ENCODE measurements at places on chromosomes 7 and 10. TPM values are rescaled to one million over a fixed set of nuclear protein-coding genes. Genes with fewer than 3 reads are reported as not detected.
A peak's percentile ranks its signal among the peaks of the same experiment; 100 is the strongest.

DNA sequence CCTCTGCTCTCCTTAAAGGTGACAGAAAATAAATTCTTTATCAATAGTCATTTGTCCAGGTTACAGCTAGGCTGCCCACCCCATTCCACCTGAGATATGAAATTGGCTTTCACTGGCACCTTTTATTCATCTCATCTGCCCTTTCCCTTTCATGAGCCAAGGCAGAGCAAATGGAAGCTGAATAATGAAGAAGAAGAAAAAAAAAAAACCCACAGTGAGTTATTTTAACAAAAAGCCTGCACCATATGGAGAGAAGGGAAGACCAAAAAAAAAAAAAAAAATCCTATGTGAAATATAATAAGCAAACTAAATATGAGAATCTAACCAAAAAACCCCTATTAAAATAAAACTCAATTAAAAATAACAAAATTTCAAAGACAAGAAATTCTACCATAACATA, 59.2 kb downstream of the CHCHD3 start:
- peaks cover 20% of the 10 kb centered on the region for H3K36me3 ChIP-seq
- H3K4me3 ChIP-seq: no peak overlapping the region
- no peak overlapping the region for H3K27ac ChIP-seq
- no peaks in the 10 kb centered on the region for H3K27me3 ChIP-seq
- DNase-seq: no peak

The PRPF18 gene
- total RNA-seq: 29.2 TPM

The CTAGE4 gene
- total RNA-seq: 1.4 TPM

The FBXL13 gene
- 0.17 TPM for total RNA-seq

The PHKG1 gene
- 2.5 TPM for total RNA-seq

DNA sequence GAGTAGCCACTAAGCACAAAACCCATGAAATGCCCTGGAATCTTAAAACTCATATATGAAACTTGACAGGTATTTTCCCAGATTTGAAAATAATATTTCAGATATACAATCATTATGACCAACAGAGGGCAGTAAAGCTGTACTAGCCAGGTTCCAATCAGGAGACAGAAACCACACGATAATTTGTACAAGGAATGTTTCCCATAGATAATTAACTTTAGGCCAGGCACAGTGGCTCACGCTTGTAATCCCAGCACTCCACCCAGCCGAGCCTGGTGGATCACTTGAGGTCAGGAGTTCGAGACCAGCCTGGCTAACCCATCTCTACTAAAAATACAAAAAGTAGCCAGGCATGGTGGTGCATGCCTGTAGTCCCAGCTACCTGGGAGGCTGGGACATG, 31.0 kb upstream of the NUB1 start:
- no peaks in the 10 kb centered on the region for H3K36me3 ChIP-seq
- H3K4me1 ChIP-seq: peaks cover 17% of the 10 kb centered on the region

The ETV1 gene
- total RNA-seq: 0.05 TPM

GRCh38 chr10:103476046-103476768, 2.8 kb downstream of the CALHM3 start:
- DNase-seq: no peak
- H3K4me3 ChIP-seq: no peak overlapping the region
- peak overlapping the region; percentile 69 for H3K27ac ChIP-seq
- peaks cover 54% of the 10 kb centered on the region for H3K4me1 ChIP-seq

The HOXA1 gene
- total RNA-seq: 0.58 TPM

The TSPAN15 gene
- total RNA-seq: 4.2 TPM

DNA sequence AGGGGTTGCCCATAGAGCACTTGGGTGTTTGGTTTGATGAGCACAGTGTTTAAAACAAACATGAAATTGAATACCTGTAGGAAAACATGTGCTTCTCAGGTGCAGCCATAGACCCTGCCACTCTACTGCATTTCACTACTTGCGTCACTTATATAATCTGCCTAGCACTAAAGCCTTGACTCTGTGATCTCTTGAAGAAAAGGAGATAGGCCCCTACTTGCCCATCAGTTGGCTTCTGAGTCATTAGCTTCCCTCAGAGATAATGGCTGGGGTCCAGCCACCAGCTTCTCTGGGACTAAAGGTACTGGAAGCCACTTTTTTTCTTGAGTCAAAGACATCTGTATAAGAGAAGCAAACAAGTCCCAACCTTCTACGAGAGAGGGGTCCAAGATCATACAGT, 45.9 kb upstream of the BTRC start:
- H3K27me3 ChIP-seq: peaks cover 48% of the 10 kb centered on the region
- no peak for DNase-seq
- H3K4me1 ChIP-seq: peaks cover 6% of the 10 kb centered on the region
- no peak overlapping the region for H3K4me3 ChIP-seq
- H3K36me3 ChIP-seq: no peaks in the 10 kb centered on the region
- no peak overlapping the region for H3K27ac ChIP-seq

The TMEM178B gene
- total RNA-seq: 0.25 TPM

The GHRHR gene
- total RNA-seq: not detected

The KCP gene
- 0.10 TPM for total RNA-seq

GRCh38 chr7:12821746-12822145, 134.3 kb downstream of the ARL4A start:
- no peaks in the 10 kb centered on the region for H3K36me3 ChIP-seq
- H3K4me1 ChIP-seq: no peaks in the 10 kb centered on the region
- DNase-seq: no peak

- H3K27ac ChIP-seq: no peak overlapping the region
- H3K27me3 ChIP-seq: no peaks in the 10 kb centered on the region
- no peak overlapping the region for H3K4me3 ChIP-seq
- no peak for DNase-seq
These were observed 5.4 kb upstream of the SUV39H2 start for GRCh38 chr10:14873090-14873760.

The SPDYE3 gene
- total RNA-seq: not detected

The ZKSCAN1 gene
- 63.2 TPM for total RNA-seq

DNA sequence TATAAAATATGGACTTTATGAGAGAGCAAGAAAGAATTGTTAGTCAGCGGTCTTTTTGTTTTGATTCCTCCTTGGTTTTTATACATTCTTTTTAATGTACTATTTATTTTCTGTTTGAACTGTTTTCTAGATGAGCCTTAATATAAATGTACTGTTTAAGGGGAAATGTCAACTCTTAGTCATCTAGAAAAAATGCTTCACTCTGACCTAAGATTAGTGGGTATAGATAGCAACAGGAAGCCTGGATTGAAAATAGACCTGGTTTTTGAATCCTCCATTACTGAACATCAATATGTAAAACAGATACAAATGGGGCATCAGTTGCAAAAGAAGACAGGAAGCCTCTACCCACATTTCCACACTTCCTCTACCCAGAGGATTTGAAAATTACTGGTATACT, 87.8 kb downstream of the CHRM2 start:
- H3K27me3 ChIP-seq: no peaks in the 10 kb centered on the region
- no peak overlapping the region for H3K27ac ChIP-seq
- H3K36me3 ChIP-seq: no peaks in the 10 kb centered on the region
- DNase-seq: no peak
- H3K4me1 ChIP-seq: no peaks in the 10 kb centered on the region
- H3K4me3 ChIP-seq: no peak overlapping the region

GRCh38 chr10:62694537-62695126, 109.9 kb upstream of the ADO start:
- H3K27ac ChIP-seq: no peak overlapping the region
- H3K36me3 ChIP-seq: peaks cover 6% of the 10 kb centered on the region
- H3K4me1 ChIP-seq: peaks cover 25% of the 10 kb centered on the region
- peaks cover 3% of the 10 kb centered on the region for H3K27me3 ChIP-seq
- H3K4me3 ChIP-seq: no peak overlapping the region
- DNase-seq: no peak

- DNase-seq: peak; percentile 30
- H3K36me3 ChIP-seq: peaks cover 34% of the 10 kb centered on the region
- no peak overlapping the region for H3K27ac ChIP-seq
- peaks cover 35% of the 10 kb centered on the region for H3K4me1 ChIP-seq
- H3K27me3 ChIP-seq: no peaks in the 10 kb centered on the region
These were observed 69.1 kb downstream of the RTKN2 start for GRCh38 chr10:62199584-62199983.

The UPK3BL2 gene
- total RNA-seq: 44.9 TPM

The BTBD16 gene
- not detected for total RNA-seq

The CHN2 gene
- total RNA-seq: 3.6 TPM

DNA sequence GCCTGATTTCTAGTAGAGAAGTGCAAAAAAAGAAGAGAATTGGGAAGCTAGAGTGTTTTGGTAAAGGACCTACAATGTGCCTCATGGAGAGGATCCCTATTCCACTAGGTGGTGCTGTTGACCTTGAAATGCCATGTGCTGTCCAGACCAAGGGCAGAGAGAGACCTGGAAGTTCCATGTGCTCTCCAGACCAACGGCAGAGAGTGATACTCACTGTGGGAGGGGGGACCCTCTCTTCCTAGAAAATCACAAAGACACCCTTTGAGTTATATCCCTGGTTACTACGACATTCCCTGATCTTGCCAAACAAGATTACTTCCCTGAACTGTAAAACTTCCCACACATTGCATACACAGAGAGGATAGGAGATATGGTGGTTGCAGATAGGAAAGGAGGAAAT, 212.7 kb upstream of the ZNF804B start:
- no peaks in the 10 kb centered on the region for H3K4me1 ChIP-seq
- H3K27me3 ChIP-seq: no peaks in the 10 kb centered on the region
- peak; percentile 39 for DNase-seq

The PTF1A gene
- not detected for total RNA-seq

Data from activated CD4-positive, alpha-beta T cell treated with anti-CD3 and anti-CD28 coated beads, Interleukin-2, amount 10 ng/mL, durations not matched to agents 7 days and 5 days (primary cell).